ENCODE measurements at places on chromosomes 6 and 20. TPM values are rescaled to one million over a fixed set of nuclear protein-coding genes. Genes with fewer than 3 reads are reported as not detected.

The SGK2 gene
- polyA plus RNA-seq, result 73.0 TPM

The FOXA2 gene
- not detected for polyA plus RNA-seq

The ASIP gene
- polyA plus RNA-seq, result 0.70 TPM

The MEP1A gene
- polyA plus RNA-seq, result not detected

The NEU1 gene
- 66.3 TPM for polyA plus RNA-seq

The SPDEF gene
- 0.07 TPM for polyA plus RNA-seq

The C20orf204 gene
- 0.95 TPM for polyA plus RNA-seq

The GJE1 gene
- not detected for polyA plus RNA-seq

The RGS17 gene
- polyA plus RNA-seq, result 3.6 TPM

The TULP1 gene
- polyA plus RNA-seq, result 1.7 TPM

The WFDC12 gene
- polyA plus RNA-seq, result not detected

The CDKAL1 gene
- polyA plus RNA-seq, result 25.5 TPM

All from left kidney (tissue), 8 donors.